ENCODE measurements at places on chromosomes 13 and 19.

DNA sequence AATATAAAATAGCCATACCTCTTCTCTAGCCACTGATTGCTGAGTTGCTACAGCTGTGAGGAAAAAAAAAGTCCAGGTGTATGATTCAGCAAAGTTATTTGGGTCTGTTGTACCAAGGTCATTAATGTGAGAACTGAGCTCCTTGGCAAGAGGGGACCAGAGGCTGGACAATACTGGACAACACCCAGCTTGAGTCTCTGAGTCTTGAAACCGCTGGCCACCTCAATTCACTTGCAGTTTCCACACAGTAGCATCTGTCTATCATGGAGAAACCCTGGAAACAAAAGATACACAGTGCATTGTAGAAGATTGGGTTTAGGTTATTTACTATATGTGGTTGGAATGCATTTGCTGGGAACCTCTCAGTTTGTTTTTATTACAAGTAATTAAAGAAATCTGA is 60.4 kb downstream of the WDFY2 start:
- DNase-seq, result no peak

DNA sequence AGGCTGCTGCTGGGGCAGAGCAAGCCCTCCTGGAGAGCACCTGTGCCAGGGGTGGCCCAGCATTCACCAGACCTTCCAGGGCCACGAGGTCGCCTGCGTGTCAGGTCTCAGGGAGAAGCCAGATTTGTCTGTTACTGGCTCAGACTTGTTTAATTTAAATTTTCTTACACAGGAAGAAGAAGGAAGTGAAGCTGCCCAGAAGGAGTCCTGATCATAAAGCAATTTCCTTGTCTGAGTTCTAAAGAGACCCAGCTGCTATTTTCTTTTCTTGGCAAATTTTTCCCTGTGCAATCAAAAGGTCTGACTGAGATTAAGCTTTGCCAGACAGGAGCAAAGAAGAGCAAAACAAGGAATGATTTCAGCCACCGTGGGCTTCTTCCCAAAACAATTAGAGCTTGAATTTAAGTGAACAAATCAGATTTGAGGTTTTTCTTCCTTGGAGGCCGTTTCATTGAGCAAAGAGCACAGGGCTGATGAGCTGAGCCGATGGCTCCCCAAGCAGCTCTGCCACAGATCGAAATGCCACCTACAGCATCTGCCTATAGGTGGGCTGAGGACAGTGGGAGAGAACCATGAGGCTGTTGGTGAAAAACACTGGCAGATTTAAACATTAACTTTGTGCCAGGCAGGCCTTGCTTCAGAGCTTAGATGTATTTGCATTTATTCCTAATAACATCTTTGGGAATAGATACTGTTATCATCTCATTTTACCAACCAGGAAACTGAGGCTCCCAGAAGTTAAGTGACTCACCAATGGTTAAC is 40.1 kb downstream of the HSPH1 start:
- no peak for DNase-seq

DNA sequence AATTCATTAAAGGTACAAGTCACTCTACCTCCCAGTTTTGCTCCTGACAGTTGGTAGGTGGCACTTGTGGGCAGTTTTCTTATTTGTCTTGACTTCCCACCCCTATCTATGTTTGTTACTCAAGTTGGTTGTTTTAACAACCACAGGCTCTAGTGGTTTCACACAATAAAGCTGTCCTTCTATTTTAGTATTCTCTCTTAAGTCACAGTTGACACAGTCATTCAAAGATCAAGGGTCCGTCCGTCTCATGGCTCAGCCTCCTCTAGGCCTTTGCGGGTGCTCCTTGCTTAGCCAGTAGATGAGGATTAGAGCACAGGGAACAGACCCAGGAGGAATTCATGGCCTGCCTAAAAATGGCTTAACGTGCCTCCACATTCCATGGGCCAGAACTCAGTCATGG is 573.7 kb downstream of the IRS2 start:
- DNase-seq, result no peak

DNA sequence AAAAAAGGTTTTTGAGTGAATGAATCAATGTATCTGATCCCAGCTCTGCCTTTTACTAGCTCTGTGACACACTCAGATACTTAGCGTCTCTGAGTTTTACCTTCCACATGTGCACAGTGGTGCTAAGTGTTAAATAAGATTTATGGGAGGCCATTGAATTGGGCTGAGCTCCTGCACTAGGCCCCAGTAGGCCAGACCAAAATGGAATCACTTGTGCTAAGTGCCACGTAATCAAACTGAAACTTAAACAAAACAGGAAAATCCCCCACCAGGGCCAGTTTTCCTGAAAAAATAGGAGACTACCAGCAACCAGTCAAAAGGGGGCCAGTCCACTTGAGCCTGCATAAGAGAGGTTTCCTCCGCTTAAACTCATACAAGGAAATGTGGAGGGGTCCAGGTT is 40.9 kb downstream of the GJA3 start:
- no peak for DNase-seq

- DNase-seq, result no peak
Measured at GRCh38 chr13:111039735-111040134, 75.4 kb upstream of the ARHGEF7 start.

DNA sequence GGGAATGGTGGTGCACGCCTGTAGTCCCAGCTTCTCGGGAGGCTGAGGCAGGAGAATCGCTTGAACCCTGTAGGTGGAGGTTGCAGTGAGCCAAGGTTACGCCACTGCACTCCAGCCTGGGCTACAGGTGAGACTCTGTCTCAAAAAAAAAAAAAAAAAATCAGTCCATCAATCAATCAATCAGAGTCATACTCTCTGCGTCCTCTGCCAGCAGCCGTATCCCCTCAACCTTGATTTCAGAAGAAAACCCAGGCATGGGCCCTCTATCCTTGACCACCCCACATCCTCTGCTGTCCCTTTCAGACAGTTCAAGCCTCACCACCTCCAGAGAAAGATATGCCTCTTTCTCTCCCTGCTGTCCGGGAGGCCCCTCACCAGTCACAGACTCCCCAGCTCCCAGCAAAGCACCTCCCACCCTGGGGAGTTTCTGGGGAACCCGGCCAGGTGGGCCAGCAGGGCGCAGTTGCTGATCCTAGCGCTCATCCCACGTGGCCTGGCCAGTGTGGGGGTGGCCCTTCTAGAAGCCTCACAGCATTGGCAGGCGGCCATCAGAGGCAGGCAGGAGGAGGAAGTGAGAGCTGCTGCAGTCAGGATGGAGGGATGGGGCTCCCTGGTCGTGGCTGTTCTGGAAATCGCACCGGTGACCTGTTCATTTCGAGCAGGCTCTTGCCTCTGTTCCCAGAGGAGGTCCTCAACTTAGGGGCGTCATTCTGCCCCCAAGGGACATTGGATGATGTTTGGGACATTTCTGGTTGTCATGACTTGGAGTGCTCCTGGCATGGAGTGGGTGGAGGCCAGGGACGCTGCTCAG is 10.2 kb upstream of the JSRP1 start:
- DNase-seq, result no peak

DNA sequence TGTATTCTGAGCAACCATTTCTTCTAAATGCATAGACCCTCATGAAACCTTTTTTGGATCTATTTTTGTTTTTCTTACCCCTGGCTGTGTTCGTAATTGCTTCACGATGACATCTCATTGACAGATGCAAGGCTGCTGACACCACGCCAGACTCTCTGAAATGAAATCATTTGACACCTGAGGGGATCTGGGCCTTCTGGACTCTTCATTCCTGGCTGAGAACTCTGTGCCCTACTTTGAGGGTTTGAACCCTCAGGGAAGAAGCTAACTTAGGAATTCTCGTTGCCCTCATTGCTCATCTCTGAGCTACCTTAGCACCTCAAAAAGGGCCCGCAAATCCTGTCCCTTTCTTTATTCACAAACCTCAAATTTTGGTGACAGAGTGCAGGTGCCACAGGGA is 40.5 kb upstream of the NBEA start:
- no peak for DNase-seq

DNA sequence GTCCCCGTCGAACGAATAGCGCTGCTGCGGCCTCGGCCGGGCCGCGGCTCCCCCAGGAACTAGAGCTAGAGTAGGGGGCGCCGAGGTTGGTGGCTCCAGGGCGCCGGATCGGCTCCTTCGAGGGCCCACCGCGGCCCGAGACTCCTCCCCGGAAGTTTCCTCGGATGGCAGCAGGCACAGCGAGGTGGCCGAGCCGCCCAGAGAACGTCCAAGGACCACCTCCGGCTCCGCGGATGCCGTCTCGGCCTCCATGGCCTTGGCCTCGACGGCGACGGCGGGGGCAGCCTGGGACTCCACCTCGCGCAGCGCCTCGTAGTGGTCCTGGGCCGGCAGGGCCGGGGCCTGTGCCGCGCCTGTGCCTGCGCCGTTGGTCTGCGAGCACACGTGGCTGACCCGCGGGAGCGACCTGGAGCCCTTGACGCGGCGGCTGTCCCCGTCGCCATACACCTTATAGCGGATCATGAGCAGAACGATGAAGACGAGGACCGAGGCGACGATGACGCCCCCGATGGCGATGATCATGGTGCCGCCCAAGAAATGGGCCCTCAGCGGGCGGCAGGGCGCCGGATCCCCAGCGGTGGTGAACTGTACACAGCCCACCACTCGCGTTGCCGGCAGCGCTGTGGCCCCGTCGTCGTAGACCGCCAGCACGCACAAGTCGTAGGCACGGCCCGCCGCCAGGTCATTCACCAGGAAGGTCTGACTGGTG is 11.8 kb downstream of the IFNL1 start:
- no peak for DNase-seq

DNA sequence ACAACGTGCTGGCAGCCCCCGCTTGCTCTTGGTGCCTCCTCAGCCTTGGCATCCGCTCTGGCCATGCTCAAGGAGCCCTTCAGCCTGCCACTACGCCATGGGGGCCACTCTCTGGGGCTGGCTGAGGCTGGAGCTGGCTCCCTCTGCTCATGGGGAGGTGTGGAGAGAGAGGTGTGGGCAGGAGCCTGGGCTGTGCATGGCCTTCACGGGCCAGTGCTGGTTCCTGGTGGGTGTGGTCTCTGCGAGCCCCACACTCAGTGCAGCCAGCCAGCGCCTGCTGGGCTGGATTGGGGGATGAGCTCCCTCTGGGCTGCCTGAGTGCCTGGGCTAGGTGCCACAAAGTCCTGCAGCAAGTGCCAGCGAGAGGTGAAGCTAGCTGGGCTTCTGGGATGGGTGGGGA is 1289.1 kb downstream of the OLFM4 start:
- no peak for DNase-seq

All from activated CD4-positive, alpha-beta memory T cell treated with anti-CD3 and anti-CD28 coated beads, Interleukin-2, amount 10 ng/mL, durations not matched to agents 7 days and 5 days (primary cell).